ENCODE measurements at places on chromosomes 5 and 9.

DNA sequence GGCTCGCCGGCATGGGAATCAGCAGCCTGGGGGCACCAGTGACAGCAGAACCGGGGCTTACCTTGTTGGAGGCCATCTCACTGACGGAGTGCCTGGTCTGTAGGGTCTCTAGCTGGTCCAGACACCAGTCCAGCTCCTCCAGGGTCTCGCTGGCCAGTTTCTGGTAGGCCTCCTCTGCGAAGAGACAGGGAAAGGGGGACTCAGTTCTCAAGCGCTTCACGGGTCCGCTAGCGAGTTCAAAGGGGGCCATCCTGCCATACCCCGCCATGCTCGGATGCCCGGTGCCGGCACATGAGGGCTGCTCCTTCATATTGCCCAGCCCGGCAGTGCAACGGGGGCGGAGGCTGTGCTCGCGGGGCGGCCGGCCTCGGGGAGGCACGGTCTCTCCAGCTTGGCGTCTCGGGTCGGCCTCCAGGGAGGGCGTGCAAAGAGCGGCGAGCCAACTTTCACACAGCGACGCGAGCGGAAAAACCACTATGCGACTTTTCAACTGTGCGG, 456.0 kb downstream of the RAB3C start:
- DNase-seq: no peak

DNA sequence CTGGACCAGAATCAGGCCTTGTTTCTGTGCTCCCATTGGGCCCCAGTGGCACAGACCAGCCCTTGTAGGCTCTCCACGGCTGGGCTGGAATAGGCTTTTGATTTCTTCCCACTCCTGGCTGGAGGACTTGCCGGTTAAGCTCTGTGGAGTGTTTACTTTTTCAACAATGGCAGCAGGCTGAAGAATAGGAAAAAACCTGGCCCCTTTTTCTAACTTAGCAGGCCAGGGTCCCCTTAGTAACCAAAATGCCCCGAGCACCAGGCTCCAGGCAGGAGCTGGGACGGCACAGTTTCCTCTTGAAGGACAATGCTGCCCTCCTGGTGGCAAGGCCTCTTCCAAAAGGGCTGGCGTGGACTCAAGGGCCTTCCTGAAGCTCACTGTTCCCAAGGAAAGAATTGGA, 230.3 kb downstream of the CRB2 start:
- DNase-seq: no peak

GRCh38 chr9:114261026-114261425, 61.9 kb upstream of the ORM1 start:
- DNase-seq: no peak

DNA sequence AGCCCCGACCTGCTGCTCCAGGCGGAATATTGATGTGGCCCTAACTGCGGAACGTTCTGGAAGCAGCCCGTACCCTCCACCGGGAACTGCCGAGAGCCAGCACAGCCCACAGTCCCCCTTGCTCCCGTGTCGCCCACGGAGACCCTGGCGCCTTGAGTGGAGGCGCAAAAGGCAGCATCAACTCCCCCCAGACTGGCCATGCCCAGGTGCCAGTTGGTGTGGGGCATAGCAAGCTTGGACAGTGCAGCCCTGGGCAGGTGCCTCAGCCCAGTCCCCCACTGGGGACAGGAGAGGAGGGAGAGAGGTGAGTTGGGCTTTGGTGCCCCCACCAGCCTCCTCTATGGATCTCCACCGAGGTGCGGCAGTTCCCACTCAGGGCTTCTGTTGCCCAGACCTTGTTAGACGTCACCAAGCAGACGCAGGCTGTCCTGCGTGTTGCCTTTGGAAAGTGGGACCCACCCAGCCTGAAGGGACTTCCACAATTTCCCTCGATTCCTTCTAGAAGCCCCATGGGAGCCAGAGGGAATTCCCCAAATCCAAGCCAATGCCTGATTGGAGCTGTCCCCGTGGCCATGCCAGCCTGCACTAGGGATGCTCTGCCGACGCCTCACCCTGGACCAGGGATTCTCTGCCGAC, 19.8 kb upstream of the NRARP start:
- no peak for DNase-seq

DNA sequence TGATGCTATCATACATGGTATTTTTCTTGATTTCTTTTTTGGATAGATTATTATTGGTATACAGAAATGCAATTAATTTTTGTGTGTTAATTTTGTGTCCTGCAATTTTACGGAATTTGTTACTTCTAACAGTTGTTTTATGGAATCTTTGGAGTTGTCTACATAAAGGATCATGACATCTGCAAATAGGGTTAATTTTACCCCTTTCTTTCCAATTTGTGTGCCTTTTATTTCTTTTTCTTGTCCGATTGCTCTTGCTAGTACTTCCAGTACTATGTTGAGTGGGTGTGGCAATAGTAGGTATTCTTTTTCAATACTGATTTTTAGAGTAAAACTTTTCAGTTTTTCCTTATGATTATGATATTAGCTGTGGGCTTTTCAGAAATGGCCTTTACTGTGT, 111.5 kb downstream of the MACROH2A1 start:
- no peak for DNase-seq

GRCh38 chr9:122318284-122318683, 52.5 kb upstream of the PTGS1 start:
- no peak for DNase-seq

GRCh38 chr9:92666912-92667532, 2.9 kb downstream of the IPPK start:
- DNase-seq: no peak
